ENCODE measurements at places on chromosomes 6 and 20.

GRCh38 chr6:163248051-163248450 lies 166.5 kb upstream of the QKI start:
- no peak for DNase-seq

DNA sequence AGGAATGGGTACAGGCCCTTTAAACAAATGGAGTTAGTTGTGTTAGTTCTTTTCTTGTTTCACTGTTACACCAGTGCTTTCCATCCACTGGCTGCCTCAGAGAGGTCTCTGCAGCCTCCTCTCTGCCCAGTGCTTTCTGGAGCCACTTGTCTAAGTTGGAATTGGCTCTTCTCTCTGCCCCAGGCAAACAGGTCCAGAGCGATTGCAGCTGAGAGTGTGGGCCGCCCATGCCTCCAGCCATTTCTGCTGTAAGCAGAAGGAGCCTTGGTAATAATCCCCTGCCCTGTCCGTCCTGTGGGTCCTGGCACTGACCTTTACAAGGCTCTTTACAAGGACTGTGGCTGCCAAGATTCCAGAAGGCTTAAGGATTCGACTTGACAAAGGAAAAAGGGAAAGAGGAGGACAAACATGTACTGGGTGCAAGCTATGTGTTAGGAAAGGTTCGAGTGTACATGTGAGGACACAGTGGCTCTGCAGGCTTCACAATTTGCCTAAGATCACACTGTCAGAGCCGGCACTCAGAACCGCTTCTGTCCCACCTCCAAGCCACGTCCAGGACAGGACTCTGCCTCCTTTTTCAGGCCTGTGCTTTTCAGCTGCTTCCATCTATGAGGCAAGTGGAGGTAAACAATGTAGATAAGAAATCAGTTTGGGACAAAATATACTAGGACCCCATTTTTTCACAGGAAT lies 88.5 kb downstream of the POPDC3 start:
- peak; percentile 14 for DNase-seq

DNA sequence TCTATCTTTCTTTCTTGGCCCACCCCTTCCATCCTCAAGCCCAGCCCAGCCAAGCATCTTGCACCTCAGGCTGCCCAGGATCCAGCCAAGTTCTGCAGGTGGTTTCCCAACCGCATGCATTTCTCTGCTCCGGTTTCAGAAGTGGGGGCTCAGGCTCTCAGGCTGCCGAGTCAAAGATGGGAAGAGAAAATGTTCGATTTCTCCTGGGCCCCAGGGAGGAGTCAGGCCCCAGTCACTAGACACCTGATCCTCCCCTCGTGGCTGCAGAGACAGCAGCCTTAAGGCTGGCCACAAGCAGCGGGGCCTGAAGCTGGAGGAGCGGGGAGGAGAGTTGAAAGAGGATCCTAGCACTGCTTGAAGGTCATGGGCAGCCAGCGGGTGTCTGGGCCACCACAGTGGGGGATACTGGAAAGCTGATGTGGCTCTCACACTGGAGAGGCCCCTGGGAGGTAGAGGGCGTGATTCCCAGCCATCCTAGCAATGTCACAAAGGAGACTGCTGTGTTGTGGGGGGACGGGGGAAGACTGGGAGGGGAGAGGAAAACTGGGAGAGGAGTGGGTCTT lies 42.2 kb upstream of the ZFAND3 start:
- no peak for DNase-seq

DNA sequence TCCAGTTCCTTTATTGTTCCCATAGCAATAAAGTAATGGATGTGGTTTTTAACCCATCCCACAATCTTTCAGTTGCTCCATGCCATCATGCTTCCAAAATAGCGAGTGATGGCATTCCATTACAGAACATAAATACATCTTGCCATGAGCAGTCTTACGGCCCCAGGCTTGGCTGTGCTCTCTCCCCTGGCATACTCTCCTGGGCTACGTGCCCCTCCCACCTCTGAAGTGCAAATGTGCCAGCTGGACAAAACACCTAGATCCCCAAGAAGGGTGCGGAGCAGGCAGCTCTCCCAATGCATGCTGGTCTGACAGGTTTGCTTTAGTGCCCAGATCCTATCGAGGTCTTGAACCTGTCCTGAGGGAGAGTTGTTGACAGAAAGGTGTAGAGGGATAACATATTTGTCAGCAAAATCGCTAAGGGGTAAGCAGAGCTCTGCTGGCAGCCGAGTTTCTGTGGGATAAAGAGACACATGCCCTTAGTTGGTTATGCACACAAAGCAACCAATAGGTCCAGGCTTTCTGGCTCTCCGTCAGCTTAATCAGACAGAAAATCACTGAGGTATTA lies 43.9 kb upstream of the PAX1 start:
- no peak for DNase-seq

- DNase-seq: peak; percentile 71
Observed at GRCh38 chr6:136607932-136608772, 57.9 kb upstream of the MAP7 start.

DNA sequence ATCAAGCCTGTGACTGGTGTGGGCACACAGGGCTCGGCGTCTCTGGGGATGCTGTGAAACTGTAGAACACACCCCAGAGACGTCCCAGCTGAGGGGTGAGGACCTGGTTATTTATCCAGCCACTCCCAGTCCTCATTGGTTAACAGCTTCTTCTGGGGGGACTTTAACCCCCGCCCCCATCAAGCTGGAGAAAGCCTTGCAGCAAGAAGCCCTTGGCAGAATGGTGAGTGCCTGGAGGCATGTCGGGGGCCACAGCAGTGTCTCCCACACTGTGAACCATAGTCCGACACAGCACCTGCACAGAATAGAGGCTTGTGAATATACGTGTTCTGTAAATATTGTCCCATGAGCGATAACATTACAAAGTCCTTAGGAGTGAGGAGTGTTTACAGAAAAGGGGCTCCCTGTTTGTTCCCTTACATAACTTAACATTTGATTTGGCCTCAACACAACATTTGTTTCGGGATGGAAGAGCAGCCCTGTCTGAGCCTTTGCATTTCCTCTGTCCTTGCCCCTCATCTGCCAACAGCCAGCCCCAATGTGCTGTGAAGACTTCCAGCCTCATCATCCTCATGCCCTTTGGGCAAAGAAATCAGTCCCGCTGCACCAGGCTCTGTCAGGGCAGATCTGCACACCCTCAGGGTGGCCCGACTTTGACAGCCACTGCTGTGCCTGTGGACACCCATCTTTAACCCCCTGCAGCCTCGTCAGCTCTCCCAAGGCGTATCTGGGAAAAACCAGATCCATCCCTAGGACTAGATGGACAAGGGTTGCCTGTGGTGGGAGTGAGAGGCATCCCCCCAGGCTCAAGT lies 2.2 kb upstream of the RRBP1 start:
- no peak for DNase-seq

DNA sequence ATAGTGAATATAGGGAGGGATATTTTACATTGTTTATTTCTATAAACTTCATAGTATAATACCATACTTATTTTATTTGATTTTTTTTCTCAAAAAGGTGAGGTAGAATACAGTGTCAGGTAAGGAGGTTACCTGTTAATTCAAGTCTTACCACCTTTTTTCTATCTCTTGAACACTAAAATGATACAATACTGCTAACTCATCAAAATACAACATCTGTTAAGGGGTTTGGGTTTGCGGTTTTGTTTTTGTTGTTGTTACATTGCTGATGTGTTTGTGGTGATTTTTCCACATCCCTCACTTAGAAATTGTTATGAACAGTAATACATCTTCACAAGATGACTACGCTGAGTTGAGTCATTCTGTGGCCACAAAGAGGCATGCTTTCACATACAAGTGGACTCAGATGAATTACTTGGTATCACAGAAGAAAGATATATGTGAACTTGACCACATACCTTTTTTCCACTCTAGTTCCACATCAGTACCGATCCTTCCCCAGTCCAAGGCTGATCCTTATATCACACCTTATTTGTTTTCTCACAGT lies 139.4 kb upstream of the ID4 start:
- DNase-seq: no peak

DNA sequence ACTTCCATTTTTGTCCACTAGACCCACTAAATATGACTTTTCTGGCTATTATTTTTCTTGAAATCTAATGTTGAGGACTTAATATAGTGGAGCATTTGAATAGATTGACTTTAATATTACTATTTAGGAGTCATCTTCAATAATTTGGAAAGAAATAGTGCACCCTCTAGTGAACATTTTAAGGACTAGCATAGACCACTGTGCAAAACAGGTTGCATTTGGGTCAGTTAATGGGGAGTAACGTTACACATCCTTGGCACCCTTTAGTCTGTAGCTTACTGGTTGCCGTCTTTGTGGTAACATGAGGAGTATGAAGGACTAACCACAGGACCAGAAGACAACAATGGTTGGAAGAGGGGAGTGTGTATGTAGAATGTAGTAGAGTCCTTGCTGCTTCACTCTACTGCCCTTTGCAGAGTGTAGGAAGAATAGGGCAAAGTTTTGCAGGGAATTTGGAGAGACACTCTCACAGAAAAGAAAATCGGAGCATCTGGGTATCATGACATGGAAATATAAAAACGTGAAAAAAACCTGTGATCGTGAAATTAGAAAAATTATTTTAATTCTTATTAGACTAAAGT lies 25.2 kb downstream of the RFPL4B start:
- no peak for DNase-seq
